NAMALWA (cell line): ENCODE measurements at places on chromosomes 13 and 19.

GRCh38 chr13:50679321-50679720 lies 164.2 kb downstream of the DLEU7 start:
- DNase-seq, result no peak

DNA sequence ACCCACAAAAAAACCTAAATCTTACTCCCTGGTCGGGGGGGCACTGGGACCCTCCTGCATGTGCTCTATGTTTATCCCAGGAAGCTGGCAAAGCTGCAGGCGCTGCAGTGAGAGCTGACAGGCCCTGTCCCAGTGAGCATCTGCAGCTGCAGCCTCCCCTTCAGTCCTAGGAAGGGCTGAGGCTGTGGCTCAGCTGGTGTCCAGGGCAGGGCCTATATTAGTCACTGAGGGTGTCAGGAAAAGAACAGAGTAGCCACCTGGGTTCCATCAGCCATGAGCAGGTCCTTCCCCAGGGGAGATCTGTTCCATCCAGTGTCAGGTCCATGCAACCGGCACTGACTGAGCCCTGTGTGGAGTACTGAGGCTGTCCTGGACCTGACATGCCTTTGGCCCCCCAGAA lies 120.5 kb downstream of the TNFRSF19 start:
- DNase-seq, result no peak

GRCh38 chr13:76012091-76012721 lies 376.1 kb downstream of the LMO7 start:
- no peak for DNase-seq

GRCh38 chr19:54654447-54655321 lies 8.1 kb upstream of the LILRB4 start:
- no peak for DNase-seq

DNA sequence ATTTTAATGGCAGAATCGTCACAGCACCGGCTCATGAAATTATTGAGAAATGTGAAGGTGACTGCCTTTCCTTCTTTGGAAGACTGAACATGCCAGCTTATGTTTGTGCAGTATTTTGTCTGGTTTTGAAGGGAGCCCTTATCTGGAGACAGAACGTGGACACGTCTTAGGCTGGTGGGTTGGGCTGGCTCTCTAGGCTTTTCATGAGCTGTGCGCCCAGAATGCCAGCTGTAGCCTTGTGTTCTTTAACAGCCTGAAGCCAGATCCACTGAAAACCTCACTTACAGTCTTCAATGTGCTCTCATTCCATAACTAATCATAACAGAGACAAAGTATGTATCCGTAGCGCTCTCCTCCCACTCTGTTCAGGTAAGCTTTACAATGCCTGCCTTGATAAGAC lies 184.4 kb upstream of the HTR2A start:
- no peak for DNase-seq

DNA sequence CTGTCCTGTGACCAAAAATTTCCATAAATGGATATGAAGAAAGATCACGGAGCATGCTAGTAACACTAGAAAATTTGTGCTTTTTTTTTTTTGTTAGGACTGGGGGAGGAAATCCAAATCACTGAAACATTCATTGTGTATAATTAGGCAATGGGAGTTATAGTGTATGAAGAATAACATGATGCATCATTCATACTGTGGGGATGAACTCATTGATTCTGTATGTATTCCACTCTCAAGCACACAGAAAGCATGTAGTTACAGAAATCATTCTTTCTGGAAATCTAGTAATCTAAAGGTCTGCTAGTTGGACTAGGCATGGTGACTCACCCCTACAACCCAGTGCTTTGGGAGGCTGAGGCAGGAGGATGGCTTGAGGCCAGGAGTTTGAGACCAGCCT lies 749.7 kb downstream of the DIAPH3 start:
- DNase-seq, result no peak

DNA sequence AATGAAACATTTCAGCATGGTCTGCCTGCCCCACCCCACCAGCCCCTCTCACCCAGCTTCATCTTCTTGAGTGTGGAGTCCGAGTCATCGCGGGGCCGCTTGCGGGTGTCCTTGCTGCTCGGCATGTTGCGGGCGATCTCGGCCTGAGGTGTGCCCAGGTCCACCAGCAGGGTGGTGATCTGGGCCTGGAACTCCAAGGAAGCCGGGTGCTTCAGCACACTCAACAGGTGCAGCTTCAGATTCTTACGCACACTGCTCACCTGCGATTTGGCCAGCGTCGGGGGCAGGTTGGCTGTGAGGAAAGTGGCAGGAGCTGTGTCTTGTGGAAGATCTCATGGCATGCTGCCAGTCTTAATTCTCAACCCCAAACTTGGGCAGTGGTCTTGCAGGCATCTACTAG lies 20.7 kb downstream of the SYMPK start:
- DNase-seq, result no peak

DNA sequence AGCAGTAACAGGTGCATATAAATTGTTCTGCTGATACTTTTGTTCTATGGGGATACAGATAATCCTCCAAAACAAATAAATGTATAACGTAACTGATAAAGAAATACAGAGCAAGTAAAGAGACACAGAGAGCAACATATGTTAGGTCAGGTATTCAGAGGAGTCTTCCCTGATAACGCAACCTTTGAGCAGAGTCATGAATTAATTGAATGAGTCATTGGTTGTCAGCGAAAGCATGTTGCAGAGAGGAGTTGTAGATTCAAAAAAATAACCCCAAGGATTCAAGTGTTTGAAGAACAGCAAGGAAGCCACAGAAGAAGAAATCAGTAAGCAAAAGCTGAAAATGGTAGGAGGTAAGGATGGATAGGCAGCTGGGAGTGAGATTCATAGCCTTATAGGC lies 245.2 kb downstream of the TBC1D4 start:
- no peak for DNase-seq

- peak; percentile 19 for DNase-seq
Measured at GRCh38 chr13:33367926-33368325, 82.4 kb upstream of the STARD13 start.

DNA sequence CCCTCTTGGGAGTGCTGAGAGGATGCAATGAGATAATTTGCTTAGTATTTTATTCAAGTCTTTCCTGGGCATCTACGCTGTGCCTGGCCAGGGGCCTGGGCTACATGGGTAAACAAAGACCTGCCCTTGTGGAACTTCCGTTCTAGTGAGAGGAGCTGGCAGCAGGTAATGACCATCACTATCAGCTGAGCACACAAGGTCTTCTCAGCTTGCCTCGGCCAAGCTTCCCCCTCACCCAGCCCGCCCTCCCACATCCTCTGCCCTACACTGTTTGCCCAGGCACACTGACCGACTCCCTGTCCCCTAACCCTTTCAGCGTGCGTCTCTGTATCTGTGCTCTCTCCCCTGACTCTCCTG lies 8.6 kb upstream of the FKRP start:
- DNase-seq, result no peak

- DNase-seq, result no peak
Measured at GRCh38 chr19:16620018-16620417, 8.0 kb downstream of the MED26 start.

DNA sequence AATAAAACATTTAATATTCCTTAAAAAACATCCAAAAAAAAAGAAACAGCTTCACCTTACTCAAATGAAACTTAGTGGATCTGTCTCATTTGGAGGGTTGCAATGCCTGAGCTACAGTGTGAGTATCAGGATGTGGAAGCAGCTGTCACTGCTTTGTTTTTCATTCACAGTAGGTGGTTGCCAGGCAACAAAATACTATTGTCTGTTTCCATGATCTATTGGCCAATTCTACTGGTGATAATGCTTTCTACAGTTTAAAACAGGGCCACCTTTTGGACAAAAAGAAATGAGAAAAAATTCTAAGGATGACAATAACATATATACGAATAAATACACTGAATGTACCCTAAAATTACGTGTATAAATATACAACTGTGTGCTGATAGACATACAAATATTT lies 3.0 kb downstream of the ENOX1 start:
- peak; percentile 39 for DNase-seq

GRCh38 chr13:45615501-45616101 lies at the start of gene ERICH6B:
TSS of gene ERICH6B (minus strand) at chr13:45615739. CDS start at chr13:45597005, 18,734 bp downstream.
- DNase-seq, result no peak

DNA sequence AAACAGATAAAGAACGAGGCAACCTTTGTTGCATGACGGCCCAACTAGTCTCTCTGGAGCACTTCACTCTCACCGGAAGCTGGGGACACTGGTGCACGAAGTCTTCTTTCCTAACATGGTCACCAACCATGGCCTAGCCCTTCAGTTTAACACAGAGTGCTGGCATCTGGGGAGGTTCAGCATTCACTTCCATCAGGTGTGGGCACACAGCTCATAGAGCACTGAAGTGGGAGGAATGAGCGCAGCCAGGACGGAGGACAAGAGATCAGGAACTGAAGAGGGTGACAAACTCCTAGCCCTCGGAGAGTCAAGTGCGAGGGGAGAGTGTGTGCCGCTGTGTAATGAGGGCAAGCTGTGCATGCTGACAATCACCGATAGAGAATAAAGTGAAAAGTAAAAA lies 92.4 kb downstream of the CDADC1 start:
- no peak for DNase-seq

DNA sequence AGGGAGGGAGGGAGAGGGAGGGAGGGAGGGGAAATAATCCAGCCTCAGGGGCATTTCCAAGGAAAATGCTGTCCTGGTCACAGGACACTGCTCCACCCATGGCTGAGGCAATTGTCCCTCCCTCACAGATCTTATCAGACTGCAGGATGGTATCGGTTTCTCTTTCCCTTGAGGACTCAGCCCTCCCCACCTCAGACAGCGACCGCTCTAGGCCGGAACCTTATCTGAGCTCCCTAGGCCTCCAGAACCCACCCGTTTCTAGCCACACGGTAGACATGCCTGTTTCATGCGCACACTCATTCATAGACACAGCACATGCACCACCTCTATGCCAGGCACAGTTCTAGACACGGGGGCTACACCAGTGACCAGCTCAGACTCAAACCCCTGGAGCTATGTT lies 10.0 kb upstream of the IZUMO2 start:
- DNase-seq, result no peak

- no peak for DNase-seq
Measured at GRCh38 chr19:38870612-38871011, 7.5 kb downstream of the RINL start.

DNA sequence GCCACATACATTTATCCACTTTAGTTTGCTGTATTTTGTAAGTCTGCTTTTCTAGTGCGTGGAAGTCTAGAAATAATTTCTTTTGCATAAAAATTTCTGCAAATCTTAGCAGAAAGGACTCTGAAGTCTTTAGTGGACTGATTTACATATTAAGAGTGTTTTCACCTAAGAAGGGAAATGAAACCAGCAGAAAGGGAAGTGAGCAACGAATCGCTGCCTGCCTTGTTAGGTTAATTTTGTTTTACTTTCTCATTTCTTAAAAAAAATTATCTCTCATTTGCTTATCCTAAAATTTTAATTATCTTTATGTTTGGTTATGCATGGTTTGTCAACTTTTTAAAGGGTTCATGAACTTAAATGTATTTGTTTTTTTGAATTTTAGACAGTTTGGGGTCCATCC lies 767 bp upstream of the GPR18 start:
- DNase-seq, result peak; percentile 95

DNA sequence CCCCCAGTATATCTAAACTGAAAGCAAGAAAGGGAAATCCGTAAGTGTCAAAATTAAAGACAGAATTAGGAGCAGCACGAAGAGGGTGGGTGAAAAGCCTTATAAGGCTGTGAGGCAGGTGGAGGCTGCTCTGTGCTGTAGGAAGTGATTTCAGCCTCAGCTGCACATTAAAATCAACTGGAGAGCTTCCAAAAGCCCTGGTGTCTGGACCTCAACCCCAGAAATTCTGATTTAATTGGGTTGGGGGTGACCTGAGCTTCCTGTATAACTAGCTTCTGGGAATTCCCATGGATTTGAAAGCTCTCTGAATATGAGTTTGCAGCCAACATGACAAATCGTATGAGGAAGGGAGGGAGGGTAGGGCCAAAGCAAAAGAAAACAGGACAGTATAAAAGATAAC lies 242.4 kb upstream of the TMTC4 start:
- no peak for DNase-seq

GRCh38 chr19:15247107-15248014 lies 15.1 kb upstream of the EPHX3 start:
- DNase-seq, result no peak

DNA sequence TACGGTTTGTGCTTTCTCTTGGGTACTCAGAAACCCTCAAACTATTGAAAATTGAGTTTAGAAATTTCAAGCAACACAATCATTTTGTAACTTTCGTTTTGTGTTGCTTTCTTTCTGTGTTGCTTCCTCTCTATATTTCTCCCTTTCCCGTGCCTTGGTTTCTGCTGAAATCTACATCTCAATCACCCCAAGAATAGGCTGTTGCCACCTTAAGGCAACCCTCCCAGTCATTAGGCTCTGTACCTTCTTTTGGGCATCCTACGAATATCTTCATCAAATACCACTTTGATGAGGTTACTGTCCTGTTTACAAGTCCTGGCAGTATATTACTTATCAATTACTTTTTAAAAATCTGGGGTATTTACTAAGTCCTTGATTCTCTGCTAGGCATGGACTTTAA lies 621.6 kb downstream of the GPC6 start:
- no peak for DNase-seq

- no peak for DNase-seq
Measured at GRCh38 chr19:16637535-16637934, 9.5 kb upstream of the MED26 start.

GRCh38 chr13:36639610-36640009 lies 34.2 kb upstream of the SERTM1 start:
- DNase-seq, result no peak

DNA sequence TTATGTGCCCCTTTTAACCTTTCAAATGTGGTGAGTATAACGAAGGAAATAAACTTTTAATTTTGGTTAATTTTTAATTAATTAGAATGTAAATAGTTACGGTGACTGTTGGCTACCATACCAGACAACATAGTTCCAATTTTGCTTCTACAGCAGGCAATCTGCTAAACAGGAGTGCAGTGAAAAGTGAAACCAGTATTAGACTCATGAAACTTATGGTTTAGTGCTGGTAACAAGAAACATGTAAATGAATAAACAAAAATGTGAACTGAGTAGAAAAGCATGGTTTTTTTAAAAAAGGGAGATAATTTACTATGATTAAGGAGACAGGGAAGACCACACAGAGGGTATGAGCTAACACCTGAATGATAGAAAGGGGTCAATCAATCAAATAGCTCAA lies 478.4 kb downstream of the PCDH9 start:
- no peak for DNase-seq

DNA sequence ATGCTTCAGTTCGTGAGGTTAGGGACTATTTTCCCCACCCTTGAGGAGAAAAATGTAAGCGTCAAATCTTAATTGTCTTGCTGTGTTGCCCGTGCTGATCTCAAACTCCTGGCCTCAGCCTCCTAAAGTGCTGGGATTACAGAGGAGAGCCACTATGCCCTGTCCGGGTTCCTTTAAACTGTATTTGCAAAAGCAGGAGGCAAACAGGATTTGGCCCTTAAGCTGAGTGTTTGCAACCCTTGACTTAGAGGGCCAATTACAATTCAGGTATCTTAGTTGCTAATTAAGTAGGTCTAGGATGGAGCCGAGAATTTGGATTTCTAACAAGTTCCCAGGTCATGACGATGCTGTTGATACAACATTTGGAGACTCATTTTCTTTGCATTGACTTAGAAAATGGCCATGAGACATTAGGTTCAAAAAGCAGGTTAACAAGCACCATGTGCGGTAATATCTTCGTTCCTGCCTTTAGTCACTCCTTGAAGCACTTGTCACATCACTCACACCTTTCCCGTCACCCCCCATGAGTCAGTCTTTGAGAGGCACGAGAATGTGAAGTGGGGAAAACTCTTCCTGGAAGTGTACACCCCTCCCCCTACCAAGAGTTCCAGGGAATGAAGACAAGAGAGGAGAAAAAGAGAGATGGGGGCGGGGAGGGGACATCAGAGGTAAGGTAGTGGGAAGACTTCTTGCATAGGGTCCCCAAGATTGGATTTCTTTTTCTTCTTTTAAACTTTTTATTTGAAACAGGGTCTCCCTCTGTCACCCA lies 2.6 kb downstream of the NAPSA start:
- no peak for DNase-seq

- DNase-seq, result no peak
Measured at GRCh38 chr13:113349050-113349449, 14.9 kb downstream of the GRTP1 start.
